ENCODE measurements at places on chromosomes 3 and 15.

DNA sequence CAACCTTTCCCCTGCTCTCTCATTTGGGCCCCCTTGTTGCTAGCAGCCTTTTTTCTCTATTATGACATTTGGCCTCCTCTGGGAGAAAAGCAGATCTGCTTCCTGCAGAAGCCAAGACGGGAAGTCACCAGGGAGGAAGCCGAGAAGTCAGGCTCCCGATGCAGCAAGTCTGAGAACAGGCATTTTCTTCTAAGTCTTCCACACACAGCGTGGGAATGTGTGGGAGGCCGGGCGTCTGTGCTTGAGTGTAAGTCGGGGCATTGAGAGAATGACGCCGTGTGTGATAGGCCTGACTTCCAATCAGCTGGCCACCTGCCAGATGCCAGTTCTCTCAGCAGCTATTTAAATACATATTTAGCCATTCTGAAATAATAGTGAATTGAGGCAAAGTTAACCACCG lies 75.8 kb upstream of the FAM98B start:
- no peak for DNase-seq

GRCh38 chr3:67030785-67031740 lies 33.0 kb downstream of the KBTBD8 start:
- DNase-seq: no peak

- DNase-seq: no peak
Observed at GRCh38 chr3:122668930-122669730, 11.5 kb upstream of the PARP14 start.

DNA sequence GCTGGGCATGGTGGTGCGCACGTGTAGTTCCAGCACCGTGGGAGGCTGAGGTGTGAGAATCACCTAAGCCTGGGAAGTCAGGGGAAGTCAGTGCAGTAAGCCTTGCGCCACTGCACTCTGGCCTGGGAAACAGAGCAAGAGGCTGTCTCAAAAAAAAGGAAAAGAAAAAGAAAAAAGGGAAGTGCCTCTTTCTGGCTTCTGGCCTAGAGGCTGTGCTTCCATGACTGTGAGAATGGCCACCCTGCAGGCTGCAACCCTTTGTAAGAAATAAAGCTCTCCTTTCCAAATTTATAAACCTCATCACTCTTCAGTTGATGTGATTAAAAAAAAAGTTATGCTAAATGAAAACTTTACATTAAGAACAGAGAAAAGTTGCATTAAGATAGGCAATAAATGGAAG lies 774.3 kb downstream of the TUSC7 start:
- no peak for DNase-seq

GRCh38 chr3:113839551-113839950 lies 963 bp downstream of the GRAMD1C start:
- no peak for DNase-seq

DNA sequence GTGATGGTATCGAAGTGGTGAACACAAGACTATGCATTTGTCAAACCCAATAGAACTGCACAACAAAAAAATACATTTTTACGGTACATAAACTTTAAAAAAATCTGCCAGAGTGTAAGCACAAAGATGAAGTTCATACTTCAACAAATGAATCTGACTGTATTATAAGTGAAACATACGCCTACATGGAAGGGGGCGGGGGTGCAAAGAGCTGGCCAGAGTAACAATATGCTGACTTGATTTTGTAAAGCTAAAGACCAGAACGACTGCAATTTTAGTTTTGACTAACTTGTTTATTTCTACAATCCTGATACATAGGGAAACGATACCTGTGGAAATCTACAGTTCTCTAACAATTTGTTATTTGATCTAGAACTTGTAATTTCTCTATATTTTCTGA lies 426.0 kb downstream of the GABRG3 start:
- DNase-seq: no peak

GRCh38 chr3:101833446-101833974 lies 15.8 kb upstream of the NFKBIZ start:
- no peak for DNase-seq

DNA sequence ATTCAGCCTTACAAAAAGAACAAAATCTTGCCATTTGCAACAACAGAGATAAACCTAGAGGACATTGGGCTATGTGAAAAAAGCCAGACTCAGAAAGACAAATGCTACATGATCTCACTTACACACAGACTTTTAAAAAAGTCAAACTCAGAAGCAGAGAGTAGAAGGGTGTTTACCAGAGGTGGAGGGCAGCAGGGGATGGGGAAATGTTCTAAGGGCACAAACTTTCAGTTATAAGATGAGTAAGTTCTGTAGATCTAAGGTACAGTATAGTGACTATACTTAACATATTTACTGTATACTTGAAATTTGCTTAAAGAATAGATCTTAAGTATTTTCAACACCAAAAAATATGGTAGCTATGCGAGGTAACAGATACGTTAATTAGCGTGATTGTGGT lies 3.0 kb downstream of the MYEF2 start:
- no peak for DNase-seq

DNA sequence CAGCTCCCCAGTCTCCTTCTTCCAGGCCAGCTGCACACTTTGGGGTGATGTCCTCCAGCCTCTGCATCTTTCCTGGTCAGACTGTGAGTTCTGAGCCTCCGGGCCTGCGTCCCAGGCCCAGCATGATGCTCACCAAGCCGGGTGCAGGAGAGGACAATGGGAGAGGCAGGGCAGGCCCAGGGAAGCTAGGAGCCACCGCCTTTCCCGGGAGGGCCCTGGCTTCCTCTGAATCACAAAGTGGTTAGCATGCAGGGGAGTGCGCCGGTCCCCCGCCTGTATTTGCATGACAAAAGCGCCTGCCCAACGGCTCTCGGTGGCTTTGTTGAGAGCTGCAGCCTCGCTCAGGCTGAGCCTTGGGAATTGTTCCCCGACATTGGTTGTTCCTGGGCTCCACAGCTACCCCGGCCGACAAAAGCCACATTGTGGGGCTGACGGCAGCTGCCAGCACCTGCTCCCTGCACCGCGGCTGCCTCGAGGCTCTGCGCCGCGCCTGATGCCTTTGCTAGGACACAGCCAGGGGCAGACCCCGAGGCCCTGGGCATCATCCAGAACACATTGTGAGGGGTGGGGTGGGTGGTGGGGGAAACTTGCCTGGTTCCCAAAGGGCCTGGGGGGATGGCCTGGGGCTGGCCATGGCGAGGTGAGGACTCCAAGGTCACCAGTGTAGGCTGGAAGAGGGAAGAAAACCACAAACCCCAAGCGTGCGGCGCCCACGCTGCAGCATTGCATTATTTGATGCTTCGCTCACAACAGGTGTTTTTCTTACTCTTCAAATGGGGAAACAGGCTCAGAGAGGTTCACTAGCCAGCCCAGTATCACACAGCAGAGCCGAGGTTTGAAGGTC lies 20.0 kb upstream of the KLF13 start:
- DNase-seq: no peak

GRCh38 chr3:197737319-197737649 lies 580 bp upstream of the RUBCN start:
- no peak for DNase-seq

DNA sequence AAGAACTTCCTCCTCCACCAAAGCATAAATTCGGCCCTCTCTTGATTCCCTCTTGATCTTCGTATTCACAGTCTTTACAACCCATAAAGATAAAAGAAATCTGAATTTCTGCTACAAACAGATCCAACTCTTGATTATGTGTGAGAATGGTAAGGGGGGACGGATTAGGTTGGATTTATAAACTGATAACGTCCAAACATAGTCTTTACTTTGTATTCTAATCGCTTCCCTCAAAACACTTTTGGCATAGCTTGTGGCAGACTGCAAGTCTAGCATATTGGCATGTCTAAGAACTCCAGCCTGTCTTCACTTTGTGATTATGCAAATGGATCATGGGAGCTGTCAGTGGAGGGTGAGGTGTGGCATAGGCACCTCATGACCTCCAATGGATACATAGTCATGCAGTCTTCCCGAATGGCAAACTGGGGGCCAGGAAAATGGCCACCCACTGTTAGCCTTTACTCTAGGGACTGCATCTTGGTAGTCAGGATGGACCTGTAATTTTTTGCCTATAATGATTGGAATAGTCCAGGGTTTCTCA lies 24.3 kb upstream of the GPR171 start:
- DNase-seq: no peak

GRCh38 chr3:10002951-10003350 lies 16.3 kb upstream of the EMC3 start:
- no peak for DNase-seq

DNA sequence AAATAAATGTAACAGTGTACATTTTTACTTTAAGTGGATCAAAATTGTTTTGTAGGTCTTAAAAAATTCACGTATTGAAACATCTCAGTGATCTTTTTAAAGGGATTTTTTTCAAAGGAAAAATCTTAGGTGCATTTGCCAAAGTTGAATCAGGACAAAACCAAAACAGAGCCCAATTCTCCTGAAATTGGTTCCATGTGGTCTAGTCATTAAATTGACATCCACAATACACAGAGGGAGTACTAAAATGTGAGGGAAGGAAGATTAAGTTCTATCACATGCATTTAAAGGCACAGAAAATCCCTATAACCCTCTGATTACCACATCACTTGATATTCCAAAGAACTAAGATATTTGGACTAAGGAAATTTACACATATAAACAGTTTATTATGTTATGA lies 39.3 kb upstream of the HDC start:
- DNase-seq: no peak

DNA sequence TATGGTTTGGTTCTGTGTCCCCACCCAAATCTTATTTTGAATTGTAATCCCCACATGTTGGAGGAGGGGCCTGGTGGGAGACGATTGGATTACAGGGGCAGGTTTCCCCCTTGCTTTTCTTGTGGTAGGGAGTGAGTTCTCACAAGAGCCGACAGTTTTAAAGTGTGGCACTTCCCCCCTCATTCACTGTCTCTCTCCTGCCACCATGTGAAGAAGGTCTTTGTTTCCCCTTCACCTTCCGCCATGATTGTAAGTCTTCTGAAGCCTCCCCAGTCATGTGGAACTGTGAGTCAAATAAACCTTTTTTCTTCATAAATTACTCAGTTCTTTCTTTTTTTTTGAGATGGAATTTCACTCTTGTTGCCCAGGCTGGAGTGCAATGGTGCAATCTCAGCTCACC lies 124.9 kb downstream of the IQCH start:
- DNase-seq: no peak

DNA sequence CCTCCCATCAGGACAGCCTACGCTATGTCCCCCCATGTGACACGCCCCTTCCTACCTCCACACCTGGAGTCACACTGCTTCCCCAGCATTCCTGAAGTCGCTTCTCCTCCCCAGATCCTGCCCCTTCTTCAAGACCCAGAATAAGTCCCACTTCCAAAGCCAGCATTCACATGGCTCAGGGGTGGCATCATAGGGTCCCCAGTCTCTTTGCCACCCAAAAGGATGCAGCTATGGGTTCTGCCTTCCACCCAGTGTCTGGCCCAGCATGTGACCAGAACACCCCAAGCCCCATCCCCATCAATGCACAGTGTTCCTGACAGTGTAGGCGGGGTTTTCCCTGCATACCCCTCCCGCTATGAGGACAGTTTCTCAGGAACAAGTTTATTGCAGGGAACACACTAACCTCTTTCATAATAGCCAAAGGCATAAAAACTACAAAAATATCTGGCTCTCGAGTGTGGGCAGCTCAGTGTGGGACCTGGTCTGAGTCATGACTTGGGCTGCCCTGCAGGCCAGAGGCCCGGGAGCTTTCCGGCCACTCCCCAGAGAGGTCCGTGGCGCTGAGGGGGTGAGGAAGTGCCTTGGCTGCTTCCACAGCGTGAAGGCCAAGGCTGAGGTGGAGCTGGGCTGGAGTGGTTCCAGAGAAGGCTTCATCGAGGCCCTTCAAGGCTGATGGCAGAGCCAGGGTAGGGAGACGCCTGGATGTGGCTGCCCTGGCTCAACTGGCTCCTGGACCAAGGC lies 5.8 kb downstream of the ISLR start:
- no peak for DNase-seq

DNA sequence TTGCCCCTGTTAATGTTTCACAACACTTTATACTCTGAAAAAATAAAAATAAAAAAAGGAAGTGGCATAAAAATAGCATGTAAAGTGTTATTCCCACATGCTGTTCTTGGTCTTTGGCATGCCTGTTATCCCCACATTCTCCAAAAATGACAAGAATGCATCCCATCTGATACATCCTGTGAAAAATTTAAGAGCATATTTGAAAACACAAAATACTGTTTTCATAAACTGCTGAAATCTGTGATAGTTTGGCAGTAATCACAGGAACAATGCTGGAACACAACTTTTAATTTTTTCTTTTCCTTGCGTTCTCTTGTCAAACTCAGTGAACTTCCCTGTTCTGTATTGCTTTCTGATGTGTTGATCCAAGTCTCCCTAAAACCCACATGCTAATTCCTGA lies 288.8 kb downstream of the ROBO2 start:
- no peak for DNase-seq

- DNase-seq: peak; percentile 31
Observed at GRCh38 chr3:44554626-44555592, at the start of gene ZKSCAN7. Gene ZKSCAN7 (plus strand): TSS chr3:44555193. CDS start chr3:44557048, 1,855 bp downstream.

DNA sequence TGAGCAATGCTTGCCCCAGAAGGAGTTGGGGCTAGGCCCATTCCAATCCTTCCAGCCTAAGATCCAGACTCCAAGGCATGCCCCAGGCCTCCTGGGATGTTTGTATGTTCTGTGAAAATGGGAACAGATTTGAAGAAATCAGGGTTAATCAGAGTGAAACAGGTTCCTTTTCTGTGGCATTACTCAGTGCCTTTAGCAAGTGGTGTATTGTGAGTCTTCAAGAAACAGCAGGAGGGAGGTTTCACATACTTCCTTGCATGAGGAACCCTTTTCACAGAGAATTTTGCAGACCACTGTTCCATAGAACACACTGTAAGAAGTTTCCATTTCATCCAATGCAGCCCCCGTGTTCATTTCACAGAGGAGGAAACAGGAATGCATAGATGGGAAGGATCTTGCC lies 8.4 kb upstream of the CDC25A start:
- no peak for DNase-seq

- no peak for DNase-seq
Observed at GRCh38 chr3:185460719-185461350, 38.0 kb downstream of the TMEM41A start.

DNA sequence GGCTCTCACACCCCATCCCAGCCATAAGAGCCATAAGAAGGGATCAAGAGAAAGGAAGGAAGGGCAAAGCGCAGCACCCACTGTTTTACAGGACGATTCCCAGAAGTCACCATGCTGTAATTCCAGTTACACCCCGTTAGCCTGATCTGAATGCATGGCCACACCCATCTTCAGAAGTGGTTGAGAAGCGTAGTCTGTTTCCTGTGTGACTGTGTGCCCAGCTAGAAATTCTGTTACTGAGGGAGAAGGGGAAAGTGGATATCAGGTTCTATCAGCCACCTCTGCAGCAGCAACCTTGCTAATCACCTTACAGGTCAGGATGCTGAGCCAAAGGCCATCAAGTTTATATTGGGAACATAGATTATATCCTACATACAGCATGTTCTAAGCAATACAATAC lies 260.0 kb downstream of the ABHD5 start:
- DNase-seq: no peak

GRCh38 chr3:120418866-120419490 lies 31.8 kb downstream of the FSTL1 start:
- no peak for DNase-seq

- no peak for DNase-seq
Observed at GRCh38 chr15:33693166-33693800, 275.0 kb upstream of the CHRM5 start.
